ENCODE measurements at places on chromosomes 3 and 15.

GRCh38 chr15:39299486-39300267 is 281.2 kb upstream of the THBS1 start:
- DNase-seq, result peak; percentile 88

DNA sequence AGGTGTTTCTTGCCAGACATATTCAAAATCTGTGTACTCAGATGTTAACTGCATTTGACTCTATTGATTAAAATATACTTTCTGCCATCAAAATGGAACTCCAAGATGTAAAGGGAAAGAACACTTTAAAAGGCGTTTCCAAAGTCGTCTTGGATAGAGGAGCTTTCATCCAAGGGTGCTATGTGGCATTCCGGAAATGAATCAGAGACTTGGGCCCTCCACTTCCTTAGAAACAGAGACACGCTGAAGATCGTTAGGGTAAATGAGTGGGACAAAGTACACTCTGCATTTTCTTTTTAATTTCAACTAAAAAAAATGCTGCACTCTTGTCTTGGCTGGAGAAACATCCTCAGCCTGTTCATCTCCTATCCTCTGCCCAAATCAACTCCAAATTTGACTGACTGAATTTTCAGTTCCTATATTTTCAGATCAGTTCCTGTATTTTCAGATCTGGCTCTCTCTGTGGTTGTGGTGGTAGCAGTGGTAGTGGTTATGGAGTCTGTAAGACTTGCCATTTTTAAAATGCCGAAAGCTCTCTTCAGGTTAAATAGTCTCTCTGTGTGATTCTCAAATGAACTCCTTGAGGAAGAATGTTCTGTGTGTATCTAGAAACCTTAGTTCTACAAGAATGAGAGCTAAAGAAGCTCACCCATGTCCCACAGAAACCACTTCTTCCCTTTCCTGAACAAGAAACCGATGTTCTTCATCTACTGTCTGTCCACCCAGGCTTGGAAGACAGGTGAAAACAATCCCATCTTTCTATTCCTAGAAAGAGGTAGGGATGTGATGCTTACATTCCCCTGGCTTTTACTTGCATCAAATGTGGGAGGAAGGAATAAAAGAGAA is 156.8 kb upstream of the ICE2 start:
- DNase-seq, result no peak

GRCh38 chr3:87461443-87461842 is 185.1 kb upstream of the POU1F1 start:
- no peak for DNase-seq

- peak; percentile 18 for DNase-seq
Observed at GRCh38 chr3:67018105-67018788, 20.1 kb downstream of the KBTBD8 start.

DNA sequence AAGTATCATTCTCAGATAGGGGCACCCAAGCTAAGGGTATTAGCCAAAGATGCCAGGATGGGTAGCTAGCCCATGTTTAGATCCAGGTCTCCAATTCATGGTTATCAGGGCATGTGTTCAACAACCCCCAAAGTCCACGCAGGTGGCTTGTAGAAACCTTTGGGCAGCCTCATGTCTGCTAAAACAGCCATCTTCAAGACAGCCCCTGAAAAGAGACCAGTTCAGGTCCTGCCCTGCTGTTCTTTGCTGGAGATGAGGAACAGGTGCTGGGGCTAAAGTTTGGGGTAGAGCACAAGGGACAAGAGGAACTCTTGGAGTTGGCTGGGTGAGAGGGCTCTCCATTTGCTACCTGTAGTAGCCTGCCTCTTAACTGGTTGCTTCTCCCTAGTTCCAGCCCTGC is 4.6 kb downstream of the PPM1M start:
- no peak for DNase-seq

DNA sequence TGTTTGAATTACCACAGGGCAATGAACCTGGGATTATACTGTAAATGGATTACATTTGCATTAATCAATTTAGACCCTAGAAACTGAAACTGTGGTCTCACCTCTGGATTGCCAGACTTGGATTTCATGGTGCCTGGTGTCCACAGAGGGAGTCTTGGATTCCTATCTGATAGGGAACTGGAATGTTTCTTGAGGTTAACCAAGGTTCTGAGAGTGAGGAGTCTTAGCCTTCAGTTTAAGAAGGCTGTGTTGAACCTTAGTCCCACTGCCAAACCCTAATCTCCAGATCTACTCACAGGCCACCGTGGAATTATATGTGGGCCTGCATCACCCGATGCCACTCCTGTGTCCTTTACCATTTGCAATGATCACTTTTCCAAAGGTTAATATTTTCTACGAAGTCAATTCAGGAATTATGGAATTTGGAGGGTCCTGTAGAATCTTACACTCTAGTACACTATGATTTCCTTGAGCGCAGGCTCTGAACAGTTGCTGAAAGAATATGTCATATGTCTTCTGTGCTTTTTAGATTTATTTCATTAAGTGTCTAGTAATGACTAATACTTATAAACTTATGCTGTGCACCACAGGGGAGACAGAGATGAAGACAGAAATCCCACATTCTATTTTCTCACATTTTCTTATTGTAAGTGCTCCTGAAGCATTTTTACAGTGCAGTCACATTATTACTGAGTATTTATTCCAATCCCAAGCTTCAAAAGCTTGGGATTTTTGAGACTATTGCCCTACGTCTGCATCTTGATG is 87.9 kb downstream of the EFL1 start:
- DNase-seq, result peak; percentile 72

DNA sequence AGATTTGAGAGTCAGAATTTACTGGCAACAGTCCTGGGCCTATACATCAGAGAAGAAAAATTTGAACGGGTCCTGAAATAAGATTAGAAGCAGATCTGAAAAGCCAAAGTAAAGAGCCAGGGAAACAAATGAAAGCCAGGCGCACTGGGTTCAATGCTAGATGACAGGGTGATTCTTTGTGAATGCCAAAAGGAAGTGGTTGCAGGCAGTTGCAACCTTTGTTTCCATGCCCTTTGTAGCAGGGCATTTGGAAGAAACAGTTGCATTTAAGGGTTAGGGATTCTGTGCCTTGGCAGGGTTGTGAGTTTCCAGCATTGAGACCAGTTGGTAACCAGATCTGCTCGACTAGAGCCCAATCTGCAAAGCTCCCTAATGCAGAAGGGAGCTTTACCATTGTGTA is 36.4 kb upstream of the MTHFS start:
- DNase-seq, result no peak

DNA sequence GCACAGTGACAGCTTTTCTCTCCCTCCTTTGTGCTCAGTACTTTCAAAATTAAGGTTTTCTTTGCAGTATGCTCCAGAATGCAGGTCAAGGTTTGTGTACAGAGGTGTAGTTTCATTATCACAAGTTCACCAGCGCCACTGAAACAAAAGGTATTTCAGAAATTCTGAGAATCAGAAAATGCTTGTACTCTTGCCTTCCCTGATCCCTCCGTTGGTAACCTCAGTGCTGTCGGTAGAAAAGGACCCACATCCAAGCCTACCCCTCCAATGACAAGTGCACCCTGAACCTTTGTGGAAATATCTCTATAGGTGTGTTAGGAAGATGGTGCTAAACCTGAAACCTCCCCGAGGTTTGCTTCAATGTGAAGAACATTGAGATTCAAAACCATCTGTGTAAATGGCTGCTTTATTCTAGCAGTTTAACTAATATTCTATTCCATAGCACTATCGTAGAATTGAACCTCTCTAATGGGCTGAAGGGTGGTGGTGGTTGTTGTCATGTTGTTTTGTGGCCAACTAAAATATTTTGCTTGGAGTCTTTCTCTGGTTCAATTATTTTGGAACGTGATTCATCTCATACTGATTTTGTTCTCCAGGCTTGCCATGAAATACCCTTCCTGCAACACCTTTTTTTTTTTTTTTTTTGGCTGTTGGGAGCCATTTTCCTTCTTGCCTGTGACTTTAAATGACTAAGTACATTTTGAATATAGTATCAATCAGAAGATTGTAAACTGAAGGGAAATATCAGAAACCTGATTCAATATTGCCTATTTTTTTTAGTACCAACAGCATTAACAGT is 20.7 kb downstream of the ZBTB38 start:
- DNase-seq, result no peak

DNA sequence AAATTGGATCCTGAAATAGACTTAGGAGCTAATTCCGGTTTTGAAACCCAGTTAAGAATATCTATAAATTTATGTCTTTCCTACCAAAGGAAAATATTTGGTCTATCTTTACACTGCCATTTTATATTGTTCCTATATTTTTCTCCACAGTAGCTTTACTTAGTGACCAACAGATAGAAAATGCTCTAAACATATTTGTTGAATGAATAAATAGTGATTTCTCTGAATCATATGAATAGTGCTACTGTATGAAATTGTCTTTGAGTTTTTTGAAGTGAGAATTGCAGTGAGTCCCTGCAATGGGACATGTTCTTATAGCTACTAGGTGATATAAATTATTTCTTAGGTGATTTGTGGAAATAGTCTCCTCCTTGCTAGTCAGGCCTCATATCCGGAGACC is 18.5 kb upstream of the EID1 start:
- DNase-seq, result no peak

- DNase-seq, result no peak
Observed at GRCh38 chr3:181896605-181897004, 184.9 kb downstream of the SOX2 start.

- peak; percentile 71 for DNase-seq
Observed at GRCh38 chr3:60812502-60812901, 438.8 kb downstream of the FHIT start.

- DNase-seq, result peak; percentile 61
Observed at GRCh38 chr3:128343287-128344051, 123.2 kb downstream of the DNAJB8 start.

DNA sequence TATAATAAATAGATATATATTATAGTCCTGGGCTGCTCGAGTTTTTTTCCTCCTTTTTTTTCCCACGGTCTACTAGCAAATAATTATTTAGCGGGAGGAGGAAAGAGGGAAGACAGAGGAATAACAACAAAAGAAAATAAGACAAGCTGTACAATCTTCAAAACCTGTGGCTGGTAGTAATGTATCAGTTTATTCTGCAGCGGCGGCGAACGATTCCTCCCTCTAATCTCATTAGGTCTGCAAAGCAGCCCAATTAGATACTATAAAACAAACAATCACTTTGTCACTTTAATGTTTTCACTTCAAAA is 390 bp upstream of the TLE3 start:
- no peak for DNase-seq

DNA sequence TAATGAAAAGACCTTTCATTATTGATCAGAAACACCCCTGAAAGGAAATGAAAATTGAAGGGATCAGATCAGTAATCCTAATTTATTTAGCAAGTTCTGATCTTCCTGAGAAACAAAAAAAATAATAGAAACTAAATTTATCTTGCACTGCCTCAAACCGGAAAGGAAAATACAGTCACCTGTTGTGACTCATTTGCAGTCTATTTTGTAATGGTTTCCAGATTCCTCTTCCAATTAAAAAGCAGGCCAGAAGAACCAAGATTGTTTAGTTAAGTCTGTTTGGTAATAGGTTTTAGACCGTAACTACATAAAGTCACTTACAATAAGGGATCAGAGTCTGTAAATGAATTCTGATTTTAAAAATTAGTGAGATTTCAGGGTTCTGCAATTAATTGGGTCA is 49.7 kb upstream of the ATOSA start:
- peak; percentile 37 for DNase-seq

GRCh38 chr3:103690536-103690935 is 1255.7 kb downstream of the ZPLD1 start:
- no peak for DNase-seq

DNA sequence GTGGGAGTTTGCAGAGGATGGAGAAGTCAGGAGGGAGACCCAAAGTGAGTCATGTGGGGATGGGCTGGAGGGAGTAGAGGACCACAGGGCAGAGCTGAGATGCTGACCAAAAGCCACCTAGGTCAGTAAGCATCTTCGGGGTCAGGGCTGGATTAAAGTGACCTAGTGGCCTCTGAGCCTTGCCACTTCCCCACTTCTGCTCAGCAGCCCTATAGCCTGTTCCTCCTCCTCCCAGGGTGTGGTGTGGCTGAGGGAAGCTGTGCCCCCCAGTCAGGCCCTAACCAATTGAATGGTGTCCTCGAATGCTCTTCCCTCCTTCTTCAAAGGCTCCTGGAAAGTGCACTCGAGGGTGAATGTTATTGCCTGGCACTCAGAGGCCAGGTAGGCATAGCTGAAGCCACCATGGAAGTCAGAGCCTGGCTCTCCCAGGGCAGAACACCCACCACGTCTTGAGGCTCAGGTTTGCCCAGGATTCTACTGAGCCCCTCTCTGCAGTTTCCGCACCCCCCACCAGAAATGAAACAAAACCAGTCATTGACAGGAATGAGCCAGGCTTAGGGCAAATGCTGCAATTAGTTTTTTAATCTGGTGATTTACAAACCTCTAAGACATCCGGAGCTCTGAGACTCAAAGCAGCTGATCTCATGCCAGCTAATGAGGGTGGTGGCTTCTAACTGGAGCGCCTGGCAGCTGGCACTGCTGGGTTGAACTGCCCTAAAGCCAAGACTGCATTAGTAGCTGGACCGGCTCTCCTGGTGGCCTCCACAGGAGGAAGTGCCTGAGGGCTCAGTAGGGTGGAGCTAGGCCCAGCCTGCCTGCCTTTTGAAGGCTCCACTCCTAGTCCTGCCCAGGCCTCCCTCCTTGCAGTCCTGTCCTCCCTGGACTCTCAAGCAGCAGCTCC is 26.0 kb upstream of the VIPR1 start:
- DNase-seq, result no peak

Measured in fibroblast of upper back skin (primary cell).